ENCODE measurements at places on chromosomes 2 and 18.

- DNase-seq: no peak
Observed at GRCh38 chr2:148475626-148476025, 168.9 kb upstream of the EPC2 start.

DNA sequence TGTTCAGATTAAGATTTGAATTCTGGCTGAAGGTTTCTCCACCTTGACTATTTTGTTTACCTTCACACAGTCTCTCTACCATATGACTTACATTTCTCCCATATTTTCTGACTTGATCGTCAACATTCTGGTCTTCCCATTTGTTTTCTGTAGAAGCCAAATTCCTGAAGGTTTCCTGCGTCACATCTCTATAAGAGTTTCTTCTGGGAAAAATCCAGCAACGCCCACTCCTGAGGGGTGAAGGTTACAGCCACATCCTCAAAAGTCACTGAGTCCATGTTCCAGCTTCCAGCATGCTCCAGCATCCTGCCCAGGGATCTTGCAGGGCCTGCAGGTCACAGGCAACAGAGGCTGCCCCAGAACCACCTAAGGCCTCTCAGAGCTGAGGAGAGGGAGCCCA is 47.5 kb downstream of the NBEAL1 start:
- no peak for DNase-seq

DNA sequence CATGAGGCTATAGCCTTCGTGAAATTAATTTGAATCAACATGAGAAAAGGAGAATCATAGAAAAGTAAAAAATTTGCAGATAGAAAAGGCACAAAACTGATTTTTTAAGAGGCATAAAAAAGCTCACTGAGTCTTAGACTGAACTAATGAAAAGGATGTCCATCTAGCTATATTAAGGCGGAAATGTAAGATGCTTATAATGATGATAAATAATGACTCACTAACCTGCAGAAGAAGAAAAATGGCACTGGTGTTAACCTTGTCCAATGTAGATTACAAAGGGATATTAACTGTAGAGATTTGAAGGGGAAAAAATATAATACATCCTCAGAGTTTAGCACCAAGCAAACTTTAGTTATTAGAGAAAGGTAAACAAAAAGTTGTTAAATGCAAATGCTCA is 1098.0 kb upstream of the DDX18 start:
- no peak for DNase-seq

GRCh38 chr2:62219407-62220159 is 23.7 kb downstream of the B3GNT2 start:
- no peak for DNase-seq

DNA sequence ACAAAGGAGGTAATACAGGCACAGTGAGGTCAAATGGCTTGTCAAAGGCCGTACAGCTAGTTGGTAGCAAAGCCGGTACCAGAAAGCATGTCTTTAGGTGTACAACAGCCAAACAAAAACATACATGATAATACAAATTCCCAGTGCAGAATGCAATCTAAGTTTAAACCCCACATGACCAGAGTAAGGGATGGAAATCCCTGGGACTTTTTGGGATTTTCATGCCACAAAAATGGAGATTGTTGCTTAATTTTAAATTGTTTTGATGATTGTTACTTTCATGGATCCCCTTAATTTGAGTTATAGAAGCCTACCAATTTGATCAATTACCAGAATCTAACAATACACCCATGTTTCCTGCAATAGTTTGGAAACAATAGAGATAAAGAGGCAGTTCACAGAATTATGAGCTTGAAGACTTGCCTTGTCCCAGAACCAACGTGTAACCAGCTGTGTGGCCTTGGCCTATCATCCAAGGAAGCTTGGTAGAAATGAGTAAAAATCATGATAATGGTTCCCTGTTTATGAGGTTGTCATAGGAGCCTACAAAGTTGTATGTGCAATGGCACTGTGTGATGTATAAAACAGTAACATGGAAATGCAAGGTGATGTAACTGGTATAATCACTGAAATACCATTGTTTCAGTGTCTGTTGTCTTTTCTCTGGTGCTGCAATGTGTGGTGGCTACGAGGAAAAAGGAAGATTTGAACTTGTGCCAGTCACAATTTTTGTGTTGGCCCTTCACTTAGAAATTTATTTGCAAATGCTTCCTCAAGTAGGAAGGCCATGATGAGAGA is 85.3 kb downstream of the ZEB2 start:
- no peak for DNase-seq

- DNase-seq: no peak
Observed at GRCh38 chr2:152924722-152925121, 206.3 kb downstream of the ARL6IP6 start.

DNA sequence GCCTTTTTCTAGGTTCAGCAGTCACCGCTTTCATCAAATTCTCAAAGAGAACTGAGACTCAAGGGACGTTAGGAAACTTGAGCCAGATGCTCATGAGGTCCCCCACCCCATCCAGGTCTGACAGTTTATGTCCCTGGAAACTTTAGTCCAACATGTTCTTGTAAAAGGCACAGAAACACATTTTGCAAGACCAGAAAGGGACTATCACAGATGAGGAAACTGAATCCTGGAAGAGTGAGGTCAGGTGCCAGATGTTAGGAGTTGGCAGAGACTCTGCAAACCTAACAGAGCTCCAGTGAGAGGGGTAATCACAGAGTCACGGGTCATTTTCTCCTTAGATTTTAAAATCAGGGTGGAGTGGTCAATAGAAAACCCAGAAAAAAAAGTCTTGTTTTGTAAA is 76.6 kb downstream of the RDH14 start:
- no peak for DNase-seq

GRCh38 chr2:39246382-39246980 is 2.7 kb upstream of the CDKL4 start:
- DNase-seq: no peak

DNA sequence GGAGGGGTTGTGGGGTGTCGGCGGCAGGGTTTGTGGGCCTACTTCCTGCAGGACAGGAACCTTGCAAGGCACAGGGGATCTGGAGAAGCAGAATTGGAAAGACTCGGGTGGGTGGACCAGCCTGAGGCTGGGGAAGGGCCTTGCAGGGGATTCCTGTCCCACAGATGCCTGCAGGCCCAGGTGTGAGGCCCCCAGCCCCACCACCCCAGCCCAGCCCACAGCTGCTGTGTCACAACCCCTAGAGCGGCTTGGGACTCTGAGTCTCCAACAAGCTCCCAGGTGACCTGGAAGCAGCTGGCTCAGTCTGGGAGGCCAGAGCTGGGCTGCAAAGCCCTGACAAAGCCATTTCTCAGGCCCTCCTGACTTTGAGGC is 93.1 kb downstream of the ZFP36L2 start:
- DNase-seq: no peak

GRCh38 chr18:49612515-49613033 is 50.7 kb downstream of the LIPG start:
- no peak for DNase-seq

DNA sequence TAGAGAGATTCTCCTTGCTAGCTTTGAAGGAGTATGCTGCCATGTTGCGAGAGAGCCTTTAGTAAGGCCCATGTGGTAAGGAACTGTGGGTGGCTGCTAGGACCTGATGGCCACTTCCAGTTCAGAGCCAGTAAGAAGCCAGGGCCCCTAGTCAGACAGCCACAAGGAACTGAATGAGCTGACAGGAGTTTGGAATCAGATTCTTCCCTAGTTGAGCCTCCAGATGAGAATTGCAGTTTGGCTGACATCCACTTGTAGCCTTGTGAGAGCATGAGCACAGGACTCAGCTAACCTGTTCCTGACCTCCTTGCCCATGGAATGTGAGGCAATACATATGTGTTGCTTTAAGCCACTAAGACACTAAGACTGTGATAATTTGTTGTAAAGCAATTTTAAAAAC is 1.2 kb upstream of the WDR7 start:
- DNase-seq: no peak

- no peak for DNase-seq
Observed at GRCh38 chr18:7686278-7686677, 119.2 kb downstream of the PTPRM start.

Data from activated T-helper 2 cell treated with anti-CD3 and anti-CD28 coated beads, Interferon-gamma antibody, Interleukin-2, Interleukin-4, amounts not matched to agents 10 μg/mL and 5 μg/mL and 100 μg/mL, durations not matched to agents 14 hours and 24 hours and 36 hours (primary cell).